ENCODE measurements at places on chromosomes 13 and 19. TPM values are rescaled to one million over a fixed set of nuclear protein-coding genes. Genes with fewer than 3 reads are reported as not detected.

The ZNF440 gene
- 4.2 TPM for polyA plus RNA-seq

The RAB3A gene
- 1.00 TPM for polyA plus RNA-seq

The MAST1 gene
- 0.18 TPM for polyA plus RNA-seq

The STARD13 gene
- 13.3 TPM for polyA plus RNA-seq

The CEACAM19 gene
- 3.8 TPM for polyA plus RNA-seq

The CAPS gene
- 11.4 TPM for polyA plus RNA-seq

The ADGRE3 gene
- 0.55 TPM for polyA plus RNA-seq

The LILRB2 gene
- 2.2 TPM for polyA plus RNA-seq

The VWA8 gene
- polyA plus RNA-seq: 7.7 TPM

The ACER1 gene
- polyA plus RNA-seq: not detected

The KLK7 gene
- polyA plus RNA-seq: 0.86 TPM

The ADGRE2 gene
- 6.9 TPM for polyA plus RNA-seq

The FFAR2 gene
- polyA plus RNA-seq: 4.0 TPM

The PCP2 gene
- 3.7 TPM for polyA plus RNA-seq

The MEF2B gene
- 0.23 TPM for polyA plus RNA-seq

The PDE4C gene
- polyA plus RNA-seq: 4.0 TPM

The DAND5 gene
- polyA plus RNA-seq: 0.04 TPM

The AXL gene
- polyA plus RNA-seq: 26.0 TPM

The ZNF790 gene
- 2.2 TPM for polyA plus RNA-seq

The CLEC17A gene
- not detected for polyA plus RNA-seq

The PRR20E gene
- polyA plus RNA-seq: not detected

The ACP5 gene
- polyA plus RNA-seq: 9.7 TPM

The IZUMO2 gene
- not detected for polyA plus RNA-seq

The CD37 gene
- 6.8 TPM for polyA plus RNA-seq

The KLK14 gene
- 0.20 TPM for polyA plus RNA-seq
